ENCODE measurements at places on chromosomes 12 and 14.
A peak's percentile ranks its signal among the peaks of the same experiment; 100 is the strongest.

DNA sequence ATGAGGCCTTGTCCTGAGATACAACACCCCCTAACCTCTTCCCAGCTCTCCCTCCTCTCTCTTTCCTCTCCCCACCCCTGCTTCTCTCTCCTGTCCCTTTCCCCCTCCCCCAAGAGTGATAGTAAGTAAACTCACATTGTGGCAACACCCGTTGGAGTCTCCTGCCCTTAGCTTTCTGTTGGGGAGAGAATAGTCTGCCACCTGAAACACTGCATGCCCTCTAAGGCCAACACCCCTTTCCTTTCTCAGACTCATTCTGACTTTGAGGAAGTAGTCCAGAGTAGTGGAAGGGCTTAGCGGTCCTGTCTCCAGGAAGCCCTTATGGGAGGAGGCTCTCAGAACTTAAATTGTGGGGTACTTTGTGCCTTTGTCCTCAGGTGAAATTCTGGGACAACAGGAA, 95.2 kb downstream of the PRKCH start:
- no peak for DNase-seq

GRCh38 chr12:79451978-79452377, 238.8 kb downstream of the PAWR start:
- no peak for DNase-seq

DNA sequence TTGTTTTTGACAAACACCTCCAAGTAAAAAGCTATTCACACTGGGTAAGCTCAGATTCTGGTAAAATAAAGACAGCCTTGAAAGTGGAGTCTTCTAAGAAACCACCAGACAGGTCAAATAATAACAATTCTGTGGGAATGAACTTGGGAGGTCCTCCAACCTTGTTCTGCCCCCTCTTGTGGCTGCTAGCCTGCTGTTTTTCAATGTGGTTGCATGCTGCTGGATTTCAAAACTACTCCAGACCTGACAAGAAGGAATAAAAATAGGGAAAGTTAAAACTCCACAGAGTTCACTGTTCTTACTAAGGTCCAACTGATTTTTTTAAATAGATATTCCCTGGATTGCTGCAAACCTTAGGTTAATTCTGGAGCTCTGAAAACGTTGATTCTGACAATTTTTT, 32.2 kb upstream of the RIN3 start:
- DNase-seq = no peak

DNA sequence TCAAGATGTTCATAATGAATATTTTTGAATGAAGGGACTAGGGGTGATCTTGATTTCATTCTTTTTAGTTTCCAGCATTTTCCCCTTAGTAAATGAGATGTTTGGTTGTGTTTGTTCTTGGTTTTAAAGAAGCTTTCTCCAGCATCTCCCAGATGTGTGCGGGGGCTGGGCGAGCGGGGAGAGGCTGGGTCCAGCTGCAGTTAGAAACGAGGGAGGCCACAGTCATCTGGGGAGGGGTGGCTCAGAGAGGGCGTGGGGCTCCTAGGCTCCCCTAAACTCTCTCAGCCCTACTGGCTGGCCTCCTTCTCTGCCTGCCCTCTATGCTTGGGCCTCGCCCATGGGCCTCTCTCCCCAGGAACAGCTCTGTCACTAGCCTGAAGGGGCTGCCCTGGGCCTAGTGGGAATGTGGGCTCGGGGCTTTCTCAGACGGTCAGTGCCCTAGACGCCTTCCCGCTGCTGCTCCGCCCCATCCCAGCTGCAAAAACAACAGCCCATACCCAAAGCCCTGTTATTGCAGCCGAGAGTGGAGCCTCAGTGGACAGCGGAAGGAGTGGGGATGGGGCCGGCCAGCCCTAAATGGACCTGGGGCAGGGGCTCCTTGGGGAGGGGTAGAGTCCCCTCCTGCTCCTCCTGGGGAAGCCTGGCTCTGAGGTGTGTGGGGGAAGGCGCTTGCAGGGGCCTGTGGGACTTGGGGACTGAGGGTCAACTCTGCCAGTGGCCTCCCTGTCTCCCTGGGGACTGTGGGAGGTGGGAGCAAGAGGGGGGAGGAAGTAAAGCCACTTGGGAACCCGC, 18.3 kb upstream of the EIF2B2 start:
- peak; percentile 2 for DNase-seq

GRCh38 chr12:38782359-38782758, 123.0 kb downstream of the CPNE8 start:
- no peak for DNase-seq

DNA sequence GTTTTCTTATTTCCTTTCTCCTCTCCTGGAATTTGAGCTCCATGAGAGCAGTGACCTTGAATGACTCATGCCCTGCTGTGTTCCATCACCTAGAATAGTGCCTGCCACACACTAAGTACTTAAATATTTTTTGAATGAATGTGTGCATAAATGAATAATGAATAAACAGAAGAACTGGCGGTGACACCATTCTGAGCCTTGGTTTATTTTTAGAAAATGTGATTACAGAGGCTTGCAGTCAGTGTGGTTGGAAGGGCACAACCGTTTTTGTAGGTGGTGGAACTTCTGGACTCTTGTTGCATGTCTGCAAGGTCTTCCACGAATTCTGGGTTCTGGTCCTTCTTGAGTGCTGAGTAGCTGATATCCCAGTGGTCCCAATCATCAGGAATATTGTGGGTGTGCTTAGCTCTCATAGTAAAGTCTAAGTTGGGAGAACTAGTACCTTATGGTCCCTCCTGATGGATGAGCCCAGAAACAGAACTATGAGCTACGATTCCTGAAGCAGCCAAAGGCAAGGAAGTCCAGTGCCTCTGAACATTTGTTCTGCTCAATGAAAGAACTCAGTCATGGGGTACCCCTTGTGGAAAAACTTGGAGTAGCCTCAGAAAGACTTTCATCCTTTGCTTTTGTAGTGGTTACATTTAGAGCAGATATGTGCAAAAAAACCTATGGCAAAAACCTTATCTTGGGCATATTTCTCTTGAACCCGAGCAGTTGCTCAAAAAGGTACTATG, 28.8 kb upstream of the BHLHE41 start:
- DNase-seq = no peak

- no peak for DNase-seq
Observed at GRCh38 chr12:22687361-22688076, 62.5 kb downstream of the ETNK1 start.

DNA sequence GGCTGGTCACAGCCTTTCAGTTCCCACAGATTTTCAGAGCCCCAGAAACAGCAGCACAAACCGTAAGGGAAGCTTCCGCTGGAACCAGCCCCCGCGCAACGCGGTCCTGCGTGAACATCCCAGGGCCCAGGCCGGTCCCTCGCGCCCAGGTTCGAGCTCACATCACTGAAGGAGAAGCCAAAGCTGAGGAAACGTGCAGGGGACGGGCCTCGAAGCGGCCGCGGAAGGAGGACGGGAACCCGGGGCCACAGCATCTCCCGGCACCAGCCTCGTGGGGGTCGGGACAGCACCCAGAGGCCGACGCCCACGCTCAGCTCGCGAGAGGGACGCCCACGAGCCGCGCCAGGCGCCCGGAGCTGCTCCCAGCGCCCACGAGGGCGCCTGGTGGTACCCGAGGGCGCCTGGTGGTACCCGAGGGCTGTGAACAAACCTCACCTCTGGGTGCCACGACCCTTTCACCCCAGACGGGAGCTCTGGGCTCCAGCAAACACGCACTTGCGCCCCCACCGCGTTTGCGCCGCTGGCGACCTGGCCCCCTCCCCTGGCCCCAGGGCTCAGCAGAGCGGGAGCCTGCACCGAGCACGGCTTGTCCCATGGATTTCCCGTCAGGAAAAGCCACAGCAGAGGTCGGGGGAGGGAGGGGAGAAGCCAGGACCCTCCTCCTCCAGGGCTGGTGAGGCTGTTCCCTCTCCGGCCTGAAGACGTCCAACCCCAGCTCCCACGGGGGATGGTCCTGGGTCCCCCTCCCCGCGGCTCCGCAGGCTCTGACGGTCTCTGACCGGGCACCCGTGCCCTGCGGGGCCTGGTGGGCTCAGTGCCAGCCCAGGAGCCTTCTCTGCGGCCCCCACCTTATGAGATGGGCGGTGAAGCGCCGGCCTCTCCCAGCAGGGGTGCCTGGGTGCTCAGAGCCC, 6.9 kb downstream of the LRCOL1 start:
- no peak for DNase-seq

DNA sequence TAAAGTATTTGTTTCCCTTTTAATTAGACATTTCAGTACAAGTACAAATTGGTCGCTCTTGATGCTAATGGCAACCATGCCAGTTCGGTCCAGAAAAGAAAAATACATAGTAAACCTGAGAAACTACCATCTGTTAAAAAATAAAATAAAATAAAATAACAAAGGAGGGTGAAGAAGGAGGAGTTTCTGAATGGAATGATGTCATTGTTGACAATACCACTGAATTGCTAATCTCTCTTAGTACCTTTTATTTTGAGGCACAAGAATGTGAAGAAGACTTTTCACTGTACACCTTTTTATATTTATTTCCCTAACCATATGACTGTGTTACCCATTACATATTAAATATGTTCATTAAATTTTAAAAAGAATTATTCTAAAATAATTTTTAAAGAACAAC, 19.5 kb downstream of the SPX start:
- no peak for DNase-seq

DNA sequence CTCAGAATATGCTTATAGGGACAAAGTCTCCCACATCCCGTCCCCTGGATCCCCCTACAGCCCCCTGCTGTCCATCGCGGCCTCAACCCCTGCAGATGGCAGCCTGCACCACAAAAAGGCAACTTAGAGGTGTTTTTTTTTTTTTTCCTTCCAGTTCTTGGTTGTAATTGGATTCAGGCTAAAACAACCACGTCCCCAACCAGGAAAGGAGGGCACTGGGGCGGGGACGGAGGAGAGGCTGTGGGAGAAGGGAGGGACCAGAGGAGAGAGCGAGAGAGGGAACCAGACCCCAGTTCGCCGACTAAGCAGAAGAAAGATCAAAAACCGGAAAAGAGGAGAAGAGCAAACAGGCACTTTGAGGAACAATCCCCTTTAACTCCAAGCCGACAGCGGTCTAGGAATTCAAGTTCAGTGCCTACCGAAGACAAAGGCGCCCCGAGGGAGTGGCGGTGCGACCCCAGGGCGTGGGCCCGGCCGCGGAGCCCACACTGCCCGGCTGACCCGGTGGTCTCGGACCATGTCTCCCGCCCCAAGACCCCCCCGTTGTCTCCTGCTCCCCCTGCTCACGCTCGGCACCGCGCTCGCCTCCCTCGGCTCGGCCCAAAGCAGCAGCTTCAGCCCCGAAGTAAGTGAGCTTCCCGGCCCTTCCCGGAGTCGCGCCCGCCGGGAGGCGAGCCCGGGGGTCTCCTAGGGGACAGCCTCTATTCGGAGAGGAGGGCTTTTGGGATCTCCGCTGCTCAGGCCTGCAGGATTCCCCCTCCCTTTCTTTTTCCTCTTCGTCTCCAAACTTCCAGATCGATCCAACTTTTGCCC, at the start of gene MMP14:
Gene MMP14 (plus strand): TSS at position 285 of the 813 bp plus-strand sequence. CDS start 233 bp downstream, at position 518.
- DNase-seq = no peak

DNA sequence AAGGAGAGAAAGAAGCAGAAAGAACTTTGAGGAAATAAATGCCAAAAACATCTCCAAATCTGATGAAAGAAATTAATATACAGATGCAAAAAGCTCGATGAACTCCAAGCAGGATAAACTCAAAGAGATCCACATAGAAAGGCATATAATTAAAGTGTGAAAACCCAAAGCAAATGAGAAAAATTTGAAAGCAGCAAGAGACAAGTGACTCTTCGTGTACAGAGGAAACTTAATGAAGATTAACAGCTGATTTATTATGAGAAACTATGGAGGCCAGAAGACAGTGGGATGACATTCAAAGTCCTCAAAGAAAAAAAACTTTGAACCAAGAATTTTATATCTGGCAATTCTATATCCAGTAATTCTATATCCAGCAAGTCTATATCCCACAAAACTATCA, 163.0 kb upstream of the TMCC3 start:
- DNase-seq = no peak

GRCh38 chr12:68158432-68158831, 1.1 kb downstream of the IFNG start:
- DNase-seq = no peak

GRCh38 chr14:56949828-56950227, 139.5 kb upstream of the OTX2 start:
- DNase-seq = peak; percentile 14

DNA sequence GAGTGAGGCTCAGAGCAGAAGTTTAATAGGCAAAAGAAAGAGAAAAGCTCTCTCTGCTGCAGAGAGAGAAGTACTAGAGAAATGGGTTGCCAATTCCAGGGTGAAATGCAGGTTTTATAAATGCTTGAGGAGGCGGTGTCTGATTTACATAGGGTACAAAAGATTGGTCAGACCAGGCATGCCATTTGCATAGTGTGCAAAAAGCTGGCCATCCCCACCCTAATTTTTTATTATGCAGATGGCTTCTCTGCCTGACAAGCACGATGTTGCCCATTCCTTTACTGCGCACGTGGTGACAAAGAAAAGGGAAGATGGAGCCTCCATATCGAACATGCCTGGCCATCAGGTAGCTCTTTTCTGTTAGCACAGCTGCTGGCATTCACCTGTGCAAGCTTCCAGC, 209.3 kb upstream of the PPFIA2 start:
- no peak for DNase-seq

- no peak for DNase-seq
Observed at GRCh38 chr14:69644814-69645213, 33.4 kb downstream of the SUSD6 start.

- no peak for DNase-seq
Observed at GRCh38 chr12:38025916-38026315, 290.7 kb upstream of the ALG10B start.

Data from HEK293T (cell line).